ENCODE measurements at places on chromosomes 16 and 17.

DNA sequence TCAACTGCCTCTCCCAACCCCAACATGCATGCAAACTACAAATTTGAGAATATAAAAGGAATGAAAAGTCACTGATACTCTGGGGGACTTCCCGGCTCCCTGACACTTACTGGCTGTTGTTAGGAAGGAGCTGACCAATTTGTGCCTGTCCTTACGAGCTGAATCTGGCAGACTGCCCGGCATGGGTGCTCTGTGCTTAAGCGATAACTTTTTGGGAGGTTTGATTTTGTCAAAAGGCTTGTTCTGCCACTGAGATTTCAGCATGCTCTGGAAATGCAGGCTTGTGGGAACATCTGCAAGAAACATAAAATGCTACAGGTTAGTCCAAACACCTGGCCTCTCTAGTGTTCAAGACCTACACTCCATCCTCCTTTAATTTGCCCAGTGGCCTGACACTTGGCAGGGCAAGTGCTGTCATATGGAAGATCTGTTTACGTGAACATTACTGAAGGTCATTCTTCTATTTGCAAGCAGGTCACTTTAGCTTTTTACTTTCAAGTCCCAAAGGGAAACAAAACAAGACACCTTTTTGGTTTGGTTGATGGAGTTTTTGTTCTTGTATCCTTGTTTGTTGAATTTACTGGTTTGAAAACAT is 40.6 kb downstream of the STH start:
- no peak for DNase-seq

DNA sequence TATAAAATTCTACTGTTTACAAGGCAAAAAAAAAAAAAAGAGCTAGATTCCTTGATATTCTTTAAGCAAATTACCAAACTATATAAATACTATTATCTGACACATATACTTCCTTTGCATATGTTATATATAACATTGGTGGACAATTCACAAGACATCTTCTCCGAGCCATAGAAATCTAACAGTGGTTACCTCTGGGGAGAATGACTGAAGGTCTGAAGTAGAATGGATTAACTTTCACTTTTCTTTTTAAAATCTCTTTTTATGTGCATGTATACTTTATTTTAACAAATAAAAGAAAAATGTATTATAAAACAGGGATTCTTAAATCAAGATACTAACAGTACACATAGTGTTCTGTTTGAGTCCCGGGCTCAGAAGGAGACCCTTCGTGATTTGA is 131.0 kb downstream of the MRTFB start:
- no peak for DNase-seq

DNA sequence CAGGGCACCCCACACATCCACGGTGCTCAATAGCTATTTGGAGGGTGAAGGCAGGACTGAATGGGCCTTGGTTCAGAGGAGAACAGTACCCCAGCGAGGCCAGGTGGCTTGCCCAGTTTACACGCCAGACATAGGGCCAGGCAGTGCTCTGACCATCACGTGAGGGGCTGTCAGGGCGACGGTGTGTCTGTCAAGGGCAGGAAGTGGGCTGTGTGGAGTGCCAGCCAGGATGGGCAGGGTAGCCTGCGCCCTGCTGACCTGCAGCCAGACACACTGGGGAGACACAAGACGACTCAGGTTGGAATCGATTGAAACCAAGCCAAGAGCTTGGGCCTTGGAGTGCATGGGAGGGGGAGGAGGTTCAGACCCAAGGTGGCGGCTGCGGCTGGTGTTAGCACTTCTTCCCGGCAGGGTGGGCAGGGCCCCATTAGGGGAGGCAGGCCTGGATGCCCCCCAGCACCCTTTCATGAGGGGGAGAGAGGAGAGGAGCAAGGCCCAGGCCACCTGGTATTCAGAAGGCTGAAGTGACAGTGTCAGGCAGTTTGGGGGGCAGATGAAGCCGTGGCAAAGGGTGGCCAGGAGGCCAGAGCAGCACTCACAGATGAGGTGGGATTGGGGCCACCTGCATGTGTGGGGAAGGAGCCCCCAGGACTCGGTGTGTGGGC is 68.2 kb downstream of the SREBF1 start:
- no peak for DNase-seq

DNA sequence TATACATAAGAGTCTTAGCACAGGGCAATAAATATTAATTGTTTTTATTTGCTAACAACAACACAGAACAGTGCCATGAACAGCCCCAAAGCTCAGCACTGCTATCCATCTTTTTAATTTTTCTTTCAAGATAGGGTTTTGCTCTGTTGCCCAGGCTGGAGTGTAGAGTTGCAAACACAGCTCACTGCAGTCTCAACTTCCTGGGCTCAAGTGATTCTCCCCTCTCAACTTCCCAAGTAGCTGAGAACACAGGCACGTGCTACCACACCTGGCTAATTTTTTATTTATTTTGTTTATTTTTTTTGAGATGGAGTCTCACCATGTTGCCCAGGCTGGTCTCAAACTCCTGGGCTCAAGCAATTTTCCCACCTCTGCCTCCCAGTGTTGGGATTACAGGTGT is 47.6 kb upstream of the AKAP1 start:
- DNase-seq = no peak

- no peak for DNase-seq
These were observed 23.9 kb downstream of the UNK start for GRCh38 chr17:75808549-75808904.

DNA sequence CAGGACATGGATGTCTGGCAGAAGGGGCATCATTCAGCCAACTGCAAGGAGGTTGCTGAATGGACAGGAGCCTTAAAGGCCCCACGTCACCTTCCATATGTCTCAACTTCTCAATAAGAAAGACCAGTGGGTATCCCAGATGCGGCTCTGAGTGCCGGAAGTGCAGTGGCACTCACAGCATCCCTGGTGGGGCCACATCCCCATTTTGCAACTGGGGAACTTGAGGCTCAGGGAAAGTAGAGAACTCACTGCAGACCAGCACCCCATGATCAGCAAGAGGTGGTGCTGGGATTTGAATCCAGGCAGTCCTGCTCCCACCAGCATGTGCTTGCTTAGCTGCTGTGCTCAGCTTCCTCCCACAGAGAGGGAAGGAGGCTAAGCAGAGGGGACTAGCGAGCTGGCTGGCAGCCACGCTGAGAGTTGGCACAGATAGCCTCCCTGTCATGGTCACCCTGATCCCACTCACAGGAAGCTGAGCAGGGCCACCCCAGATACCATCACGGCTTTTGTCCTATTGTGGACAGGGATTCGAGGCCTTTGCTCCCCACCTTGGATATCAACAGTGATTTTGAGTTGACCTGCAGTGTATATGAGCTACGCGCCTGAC is 294.2 kb upstream of the FOXF1 start:
- no peak for DNase-seq

DNA sequence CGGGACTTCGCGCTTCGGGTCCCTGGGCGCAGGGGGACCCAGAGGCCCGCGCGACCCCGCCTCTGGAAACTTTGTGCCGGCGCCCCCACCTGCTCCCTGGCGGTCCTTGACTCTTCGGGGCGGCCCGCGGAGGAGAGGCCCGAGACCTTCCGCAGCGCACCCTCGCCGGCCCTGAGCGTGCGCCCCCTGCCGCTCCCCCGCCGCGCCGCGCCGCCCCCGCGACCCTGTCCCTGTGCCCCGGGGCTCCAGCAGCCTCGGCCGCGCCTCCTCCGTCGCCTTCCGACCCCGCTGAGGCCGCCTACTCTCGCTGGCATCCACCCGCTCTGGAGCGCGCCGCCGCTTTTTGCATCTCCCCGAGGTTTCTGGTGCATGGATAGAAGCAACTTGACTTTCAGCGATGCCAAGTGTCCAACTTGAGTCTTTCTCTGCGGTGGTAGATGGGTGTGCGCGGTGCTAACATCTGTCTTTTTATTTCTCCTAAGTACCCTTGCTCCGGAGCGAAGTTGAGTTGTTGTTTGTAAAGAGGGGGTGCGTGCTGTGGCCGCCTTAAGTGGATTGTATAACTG is 414 bp downstream of the DUSP14 start:
- peak; percentile 63 for DNase-seq

GRCh38 chr16:68179855-68180254 is 56.1 kb downstream of the ESRP2 start:
- no peak for DNase-seq

GRCh38 chr17:45341533-45342158 is 24.8 kb upstream of the MAP3K14 start:
- no peak for DNase-seq

DNA sequence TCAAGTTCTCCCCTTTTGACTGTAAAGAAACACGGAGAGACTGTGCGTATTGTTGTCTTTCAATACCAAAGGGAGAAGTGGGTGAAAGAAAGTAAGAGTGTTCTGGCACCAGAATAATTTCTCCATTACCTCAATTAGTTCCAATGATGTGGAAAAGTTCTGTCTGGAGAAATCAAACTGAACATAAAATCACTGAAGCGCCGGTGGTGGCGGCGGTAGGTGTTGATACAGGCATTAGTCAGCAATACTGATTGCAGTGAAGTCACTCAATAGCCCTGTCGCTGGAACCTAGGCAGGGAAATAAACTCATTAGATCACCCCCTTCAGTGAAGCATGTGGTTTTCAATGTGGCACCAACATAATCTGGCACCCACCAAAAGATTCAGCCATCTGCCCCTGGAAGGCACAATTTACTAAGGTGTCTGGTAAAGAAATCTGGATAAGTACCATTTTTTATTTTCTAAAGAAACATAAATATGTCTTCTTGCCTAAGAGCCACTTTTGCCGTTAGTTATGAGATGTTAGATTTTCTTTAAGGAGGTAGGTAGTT is 274.2 kb upstream of the SOX9 start:
- no peak for DNase-seq

DNA sequence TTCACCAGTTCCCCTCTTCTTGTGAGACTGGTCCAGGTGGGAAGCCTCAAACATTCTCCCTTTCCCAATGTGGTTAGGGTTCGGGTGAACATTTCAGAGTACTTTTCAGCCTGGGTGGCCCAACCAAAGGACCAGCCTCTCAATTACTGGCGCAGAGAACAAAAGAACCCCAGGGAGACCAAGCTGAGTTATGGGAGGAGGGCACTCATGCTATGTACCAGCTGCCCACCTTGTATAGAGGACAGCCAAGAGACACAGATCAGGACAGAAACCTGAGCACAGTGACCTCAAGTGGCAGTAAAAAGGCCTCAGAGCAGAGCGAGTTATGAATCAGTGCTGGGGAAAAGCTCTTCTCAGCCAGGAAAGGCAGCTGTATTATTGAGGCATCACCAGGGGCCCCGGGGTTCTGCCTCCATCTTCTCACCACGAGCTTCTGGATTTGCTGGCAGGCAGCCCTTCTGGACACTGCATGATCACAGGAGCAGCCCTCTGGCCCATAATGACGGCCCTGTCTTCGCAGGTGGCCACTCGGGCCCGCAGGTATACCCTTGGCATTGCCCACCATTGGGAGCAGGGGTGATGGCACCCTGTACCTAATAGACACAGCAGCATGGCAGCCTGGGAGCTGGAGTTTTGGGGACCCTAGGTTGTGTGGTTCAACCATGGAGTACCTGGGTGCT is 3.8 kb downstream of the G6PC3 start:
- no peak for DNase-seq

DNA sequence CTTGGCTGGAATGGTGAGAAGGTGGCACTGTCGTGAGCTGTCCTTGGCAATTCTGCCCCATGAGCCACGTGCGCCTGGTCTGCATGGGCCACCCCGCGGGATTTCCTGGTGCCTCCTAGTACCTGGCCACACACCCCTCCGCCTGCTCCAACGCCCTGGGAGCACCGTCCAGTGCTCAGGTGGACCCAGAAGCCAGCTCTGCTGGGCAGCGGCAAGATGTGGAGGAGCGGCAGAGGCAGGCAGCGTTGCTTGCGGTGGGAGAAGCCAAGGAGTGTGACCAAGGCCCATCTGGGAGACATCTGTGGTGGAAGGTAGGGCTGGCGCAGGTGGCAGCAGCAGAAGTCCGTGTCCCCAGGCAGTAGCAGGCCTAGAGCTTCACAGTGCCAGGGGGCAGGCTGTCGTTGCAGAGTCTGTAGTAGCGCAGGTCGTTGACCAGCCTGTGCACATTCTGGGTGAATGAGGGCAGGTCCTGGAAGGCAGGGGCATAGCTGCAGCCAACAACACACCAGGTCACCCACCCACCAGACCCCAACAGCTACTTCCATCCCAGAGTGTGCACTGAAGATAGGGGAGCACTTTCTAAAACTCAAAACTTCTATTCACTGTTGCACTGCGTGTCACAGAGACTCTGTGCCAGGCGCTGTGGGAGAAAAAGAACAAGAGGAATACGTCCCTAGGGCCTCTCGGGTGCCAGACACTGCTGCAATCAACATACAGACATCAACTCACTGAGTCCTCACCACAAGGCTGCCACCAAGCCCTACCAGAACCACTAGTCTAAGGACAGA is 34.9 kb upstream of the GSG1L start:
- no peak for DNase-seq

- DNase-seq = no peak
These were observed 60.4 kb downstream of the STH start for GRCh38 chr17:46059486-46059885.

DNA sequence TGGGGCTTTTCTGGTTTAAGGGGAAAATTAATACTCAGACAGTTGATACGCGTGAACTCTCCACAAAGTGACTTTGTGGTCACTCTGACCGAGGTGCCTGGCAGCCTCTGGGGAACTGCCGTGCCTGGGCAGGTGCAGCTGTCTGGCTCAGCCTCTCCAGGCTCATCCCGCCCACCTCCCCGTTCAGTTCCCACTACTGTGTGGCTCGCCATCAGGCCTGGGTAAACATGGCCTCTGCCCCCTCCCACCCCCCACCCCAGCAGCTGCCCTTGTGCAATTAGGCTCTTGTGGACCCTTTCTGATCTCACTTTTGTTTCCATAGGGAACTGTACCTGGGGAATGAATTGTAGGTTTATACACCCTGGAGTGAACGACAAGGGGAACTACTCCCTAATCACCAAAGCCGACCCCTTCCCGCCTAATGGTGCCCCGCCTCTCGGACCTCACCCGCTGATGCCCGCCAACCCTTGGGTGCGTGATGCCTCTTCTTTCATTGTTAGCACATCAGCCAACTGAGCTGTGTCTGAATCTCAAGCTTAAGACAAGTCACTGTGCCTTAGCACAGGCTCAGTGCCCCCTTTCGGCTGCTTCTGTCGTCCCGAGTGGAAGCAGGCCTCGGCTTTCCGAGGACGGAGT is 27.8 kb downstream of the ZC3H18 start:
- DNase-seq = no peak

DNA sequence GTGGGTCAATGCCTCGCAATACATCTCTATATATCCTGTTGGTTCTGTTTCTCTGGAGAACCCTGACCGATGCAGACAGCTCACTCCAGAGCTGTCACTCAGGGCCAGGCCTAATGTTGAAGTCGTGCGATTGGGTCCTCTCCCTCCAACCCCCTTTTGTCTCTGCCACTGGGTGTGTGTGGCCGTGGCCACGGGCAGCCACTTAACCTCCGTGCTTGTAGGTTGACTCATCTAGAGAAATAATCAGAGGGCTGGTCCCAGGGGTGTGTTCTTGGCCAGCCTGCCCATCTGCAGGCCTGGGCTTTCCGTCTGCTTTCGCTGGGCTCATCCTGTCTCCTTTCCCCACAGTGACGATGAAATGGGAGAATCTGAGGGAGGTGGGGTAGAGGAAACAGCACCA is 7.4 kb downstream of the ADAD2 start:
- DNase-seq = no peak

- DNase-seq = no peak
These were observed 9.7 kb downstream of the CDRT4 start for GRCh38 chr17:15457723-15458094.

GRCh38 chr16:81796035-81796434 is 16.9 kb downstream of the PLCG2 start:
- no peak for DNase-seq
